ENCODE measurements at places on chromosomes 12 and 14.
A peak's percentile ranks its signal among the peaks of the same experiment; 100 is the strongest.

DNA sequence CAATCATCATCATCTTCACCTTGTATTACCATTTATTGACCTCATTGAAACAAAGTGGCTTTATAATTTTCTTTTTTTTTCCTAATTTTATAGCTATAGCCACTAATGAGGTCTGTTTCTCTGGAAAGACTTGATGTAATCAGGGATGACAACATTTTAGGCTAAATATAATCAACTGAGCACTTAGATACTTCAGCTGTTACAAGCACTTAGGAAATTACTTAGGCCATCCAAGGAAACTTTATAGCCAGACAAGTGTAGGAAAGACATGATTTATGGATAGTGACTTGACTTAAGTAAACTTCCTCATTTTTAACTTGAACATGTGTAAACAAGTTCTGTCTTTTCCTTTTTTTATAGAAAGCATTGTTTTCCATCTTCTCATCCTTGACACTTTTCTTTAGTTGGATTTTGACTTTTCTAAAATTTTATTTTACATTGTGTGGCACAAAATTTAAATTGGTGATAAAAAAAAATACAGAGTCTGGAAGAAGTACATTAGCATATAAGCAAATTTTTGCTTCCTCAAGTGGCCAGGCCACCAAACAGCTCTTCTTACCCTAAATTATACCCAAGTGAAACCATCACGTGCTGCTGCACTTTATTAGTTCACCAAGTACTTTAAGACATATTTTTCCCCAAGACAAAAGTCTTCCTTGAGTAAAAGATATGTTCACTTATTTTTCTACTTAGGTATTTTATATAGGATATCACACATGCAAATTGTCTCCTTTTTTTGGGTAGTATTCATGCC is 15.1 kb downstream of the CPNE8 start:
- no peak for DNase-seq

GRCh38 chr14:56094076-56094475 is 24.1 kb upstream of the PELI2 start:
- DNase-seq = no peak

DNA sequence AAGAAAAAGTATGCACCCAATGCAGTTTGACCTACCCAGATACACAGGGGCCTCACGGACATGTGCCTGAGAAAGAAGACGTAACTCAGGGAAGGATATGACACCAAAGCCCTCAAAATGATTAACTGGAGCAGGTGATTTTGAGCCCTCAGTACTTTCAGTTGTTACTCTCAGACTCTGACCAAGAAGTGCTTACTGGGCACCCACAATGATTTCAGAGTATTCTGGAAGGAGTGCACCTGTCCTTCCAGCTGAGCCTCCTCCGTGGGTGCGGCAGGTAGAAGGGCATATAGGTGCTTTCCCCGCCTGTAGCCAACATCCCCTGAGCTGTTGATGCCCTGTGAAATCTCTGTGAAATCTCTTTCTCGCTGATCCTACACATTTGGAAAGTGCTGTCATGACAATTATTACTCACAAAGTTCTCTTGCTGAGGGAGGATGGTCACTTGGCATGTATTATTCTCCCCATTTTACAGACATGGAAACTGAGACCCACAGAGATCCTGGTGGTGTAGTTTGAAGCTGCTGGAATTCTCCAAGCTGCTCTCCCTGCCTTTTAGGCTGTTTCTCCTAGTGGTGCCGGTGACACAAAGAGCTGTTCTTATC is 154.3 kb upstream of the CCND2 start:
- no peak for DNase-seq

GRCh38 chr12:69351462-69352236 is 3.5 kb downstream of the LYZ start:
- DNase-seq = no peak

GRCh38 chr14:61591862-61592261 is 103.5 kb upstream of the HIF1A start:
- no peak for DNase-seq

DNA sequence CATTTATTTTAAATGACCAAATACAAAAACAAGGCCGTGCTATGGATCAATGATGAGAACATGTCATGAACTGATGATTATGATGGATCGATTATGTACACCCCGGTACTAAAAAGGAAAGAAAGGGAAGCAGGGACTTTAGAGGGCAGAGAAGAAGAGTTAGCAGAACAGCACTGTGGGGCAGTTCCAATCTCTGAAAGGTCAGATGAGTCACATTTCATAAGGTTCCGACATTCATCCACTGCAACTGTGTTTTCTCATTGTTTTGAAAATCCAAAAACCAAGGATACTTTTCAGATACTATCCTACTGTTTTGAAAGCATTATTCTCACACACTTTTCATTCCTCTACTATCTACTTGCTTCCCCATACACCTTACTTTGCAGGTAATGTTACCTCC is 169.3 kb downstream of the STXBP6 start:
- no peak for DNase-seq

GRCh38 chr12:112937741-112938719 is at the start of gene OAS3:
Gene OAS3 (plus strand): TSS chr12:112938474. CDS start chr12:112938531, 57 bp downstream.
- peak; percentile 4 for DNase-seq

DNA sequence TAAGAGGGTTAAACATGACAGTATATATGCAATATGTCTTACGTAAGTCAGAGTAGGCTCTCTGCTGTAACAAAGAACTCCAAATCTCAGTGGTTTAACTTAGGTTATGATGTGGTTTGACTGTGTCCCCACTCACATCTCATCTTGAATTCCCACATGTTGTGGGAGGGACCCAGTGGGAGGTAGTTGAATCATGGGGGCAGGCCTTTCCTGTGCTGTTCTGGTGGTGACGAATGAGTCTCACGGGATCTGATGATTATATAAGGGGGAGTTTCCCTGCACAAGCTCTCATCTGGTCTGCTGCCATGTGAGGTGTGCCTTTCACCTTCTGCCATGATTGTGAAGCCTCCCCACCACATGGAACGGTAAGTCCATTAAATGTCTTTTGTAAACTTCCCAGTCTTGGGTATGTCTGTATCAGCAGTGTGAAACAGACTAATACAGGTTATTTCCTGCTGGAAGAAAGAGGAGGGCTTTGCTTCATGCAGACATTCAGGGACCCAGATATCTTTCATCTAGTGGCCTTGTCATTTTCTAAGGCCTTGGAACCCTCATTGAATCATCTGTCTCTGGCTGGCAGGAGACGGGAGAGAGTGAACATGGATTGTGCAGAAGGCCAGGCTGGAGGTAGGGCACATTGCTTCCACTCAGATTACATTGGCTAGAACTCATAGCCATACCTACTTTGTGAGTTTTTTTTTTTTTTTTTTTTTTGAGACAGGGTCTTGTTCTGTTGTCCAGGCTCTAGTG is 96.1 kb downstream of the CRADD start:
- no peak for DNase-seq

- DNase-seq = no peak
Observed at GRCh38 chr12:109558374-109559199, 14.7 kb downstream of the MMAB start.

DNA sequence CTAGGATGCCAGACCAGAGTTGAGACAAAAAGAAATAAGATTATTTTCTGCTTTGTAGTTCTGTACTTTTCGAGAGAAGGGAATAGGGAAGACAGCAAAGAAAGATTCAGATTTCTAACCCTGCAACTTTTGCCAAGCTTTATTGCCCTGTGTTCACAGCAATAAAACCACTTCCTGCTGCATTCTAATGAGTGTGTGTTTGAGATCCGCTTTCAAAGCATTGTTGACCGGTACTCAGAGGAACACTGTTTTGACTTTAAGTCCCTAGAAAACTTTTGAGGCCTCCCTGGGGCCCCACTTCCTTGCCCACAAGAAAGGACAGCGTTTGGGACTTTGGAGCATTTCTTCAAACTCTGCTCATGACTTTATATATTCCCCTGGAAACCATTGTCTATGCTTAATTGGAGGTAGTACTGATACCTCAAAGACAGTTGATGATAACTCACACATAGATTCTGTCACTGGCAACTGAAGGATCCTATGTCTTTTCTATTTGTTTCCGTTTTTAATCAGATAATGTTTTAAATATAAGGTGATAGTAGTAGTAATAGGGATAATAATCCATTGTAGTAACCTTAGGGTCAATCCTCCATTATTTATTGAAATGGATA is 1.3 kb downstream of the RNASE6 start:
- no peak for DNase-seq

GRCh38 chr12:65876898-65877721 is 52.8 kb downstream of the HMGA2 start:
- DNase-seq = no peak

DNA sequence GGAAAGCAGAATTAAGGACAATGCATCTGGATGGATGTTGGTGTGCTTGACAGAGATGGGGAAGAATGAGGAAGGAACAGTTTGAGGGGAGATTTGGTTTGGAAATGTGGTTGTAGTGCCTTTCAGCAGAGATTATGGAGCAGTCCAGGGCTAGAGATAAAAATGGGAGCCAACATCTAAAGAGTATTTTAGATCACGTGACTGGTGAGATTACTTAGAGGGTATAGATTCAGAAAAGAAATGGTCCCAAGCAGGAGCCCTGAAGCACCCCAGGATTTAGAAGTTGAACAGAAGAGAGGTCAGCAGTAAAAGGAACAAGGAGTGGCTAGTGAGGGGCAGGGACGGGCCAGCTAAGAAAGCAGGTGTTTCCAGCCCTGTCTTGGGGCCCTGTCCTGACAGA is 29.6 kb downstream of the ZNF664 start:
- no peak for DNase-seq

GRCh38 chr12:7433276-7433822 is 10.6 kb downstream of the CD163L1 start:
- peak; percentile 29 for DNase-seq

DNA sequence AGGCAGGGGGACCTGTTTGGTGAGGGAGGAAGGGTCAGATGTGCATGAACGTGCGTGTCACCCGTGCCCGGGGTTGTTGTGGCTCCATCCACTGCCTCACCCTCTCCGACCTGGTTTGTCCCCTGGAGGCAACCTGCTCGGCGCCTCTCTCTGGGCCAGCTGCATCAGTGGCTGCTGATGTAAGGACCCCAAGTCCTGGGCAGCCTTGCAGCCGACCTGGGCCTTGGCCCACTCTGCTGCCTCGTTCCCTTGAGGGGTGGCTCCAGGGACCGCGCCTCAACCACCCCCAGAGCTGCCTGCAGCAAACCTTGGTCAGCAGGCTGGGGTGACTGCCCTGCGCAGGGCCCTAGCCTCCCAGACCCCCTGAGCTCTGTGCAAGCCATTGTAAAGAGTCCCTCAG is 351.7 kb downstream of the TMEM121 start:
- no peak for DNase-seq

DNA sequence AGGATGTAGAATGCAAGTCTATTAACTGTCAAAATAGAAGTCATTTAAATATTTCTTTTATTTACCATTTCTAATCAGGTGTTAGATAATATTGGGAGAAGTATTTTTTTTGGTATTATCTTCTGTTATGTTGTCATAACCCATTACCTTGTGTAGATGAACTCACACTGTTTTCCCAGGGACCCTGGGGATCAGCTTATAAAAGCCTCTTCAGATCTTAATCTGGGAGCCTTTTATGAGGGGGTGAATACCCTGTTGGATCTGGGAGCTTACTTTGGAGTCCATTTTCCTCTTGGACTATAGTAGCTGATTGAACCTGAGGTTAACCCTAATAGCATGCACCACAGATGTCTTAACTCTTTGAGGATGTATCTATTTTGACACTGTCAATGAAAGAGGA is 176.3 kb upstream of the ATP2B1 start:
- DNase-seq = no peak

DNA sequence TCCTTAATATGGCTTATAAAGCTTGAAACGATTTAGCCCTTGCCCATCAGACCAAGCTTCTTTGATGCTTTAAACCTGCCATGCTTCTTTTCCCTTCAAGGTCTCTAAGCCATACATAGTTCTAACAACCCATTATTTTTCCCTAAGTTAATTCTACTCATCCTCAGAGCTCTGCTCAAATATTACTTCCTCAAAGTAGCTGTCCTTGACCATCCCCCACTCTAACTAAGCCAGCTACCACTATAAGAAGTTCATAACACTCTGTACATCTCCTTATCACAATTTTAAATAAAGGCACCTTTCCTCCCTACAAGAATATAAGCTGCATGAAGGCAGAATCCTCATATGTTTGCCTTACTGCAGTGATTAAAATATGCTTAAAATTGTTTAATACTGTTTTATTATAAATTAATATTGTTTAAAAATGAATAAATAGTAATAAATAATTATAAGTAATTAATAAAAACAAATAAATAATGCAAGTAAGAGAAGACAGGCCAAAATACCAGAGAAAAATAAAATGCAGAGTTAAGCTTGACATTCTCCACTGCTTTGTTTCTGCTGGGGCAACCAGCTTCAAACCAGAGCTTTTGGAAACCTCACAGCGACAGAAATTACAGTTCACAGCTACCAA is 76.8 kb downstream of the NUMB start:
- DNase-seq = no peak

DNA sequence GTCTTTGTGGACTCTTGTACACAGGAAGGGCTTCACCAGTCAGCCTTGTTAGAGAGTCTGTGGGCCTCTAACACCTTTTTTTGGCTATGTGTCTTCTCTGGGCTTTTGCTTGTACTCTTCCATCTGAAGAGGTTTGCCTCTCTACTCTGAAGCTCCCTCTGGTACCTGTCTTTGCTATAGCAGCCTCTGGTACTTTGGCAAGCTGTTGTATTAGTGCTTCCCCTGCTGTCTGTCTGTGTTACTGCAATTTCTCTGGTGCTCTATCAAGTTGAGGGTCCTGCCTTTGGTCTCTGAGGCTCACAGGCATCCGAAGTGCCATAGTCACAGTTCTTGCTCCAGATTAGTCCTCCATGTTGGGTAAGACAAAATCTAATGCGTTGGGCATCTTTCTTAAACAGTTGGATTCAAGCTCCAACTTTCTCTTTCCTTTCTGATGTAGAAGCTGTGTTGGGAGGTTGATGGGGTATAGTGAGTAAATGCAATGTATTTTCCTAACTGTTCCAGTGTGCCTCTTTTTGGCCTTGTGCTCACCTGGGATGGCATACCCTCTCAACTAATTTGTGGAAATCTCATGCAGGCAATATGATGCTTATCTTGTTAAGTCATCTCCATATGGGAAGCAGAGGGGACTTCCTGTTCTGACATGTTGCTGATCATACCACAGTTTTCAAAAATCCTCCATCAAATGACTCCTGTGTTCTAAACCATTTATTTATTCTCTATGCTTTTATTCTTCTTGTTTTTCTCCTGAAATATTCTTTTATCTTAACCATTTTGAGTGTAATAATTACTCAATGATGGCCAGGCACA is 88.8 kb downstream of the ATF7IP start:
- DNase-seq = no peak

DNA sequence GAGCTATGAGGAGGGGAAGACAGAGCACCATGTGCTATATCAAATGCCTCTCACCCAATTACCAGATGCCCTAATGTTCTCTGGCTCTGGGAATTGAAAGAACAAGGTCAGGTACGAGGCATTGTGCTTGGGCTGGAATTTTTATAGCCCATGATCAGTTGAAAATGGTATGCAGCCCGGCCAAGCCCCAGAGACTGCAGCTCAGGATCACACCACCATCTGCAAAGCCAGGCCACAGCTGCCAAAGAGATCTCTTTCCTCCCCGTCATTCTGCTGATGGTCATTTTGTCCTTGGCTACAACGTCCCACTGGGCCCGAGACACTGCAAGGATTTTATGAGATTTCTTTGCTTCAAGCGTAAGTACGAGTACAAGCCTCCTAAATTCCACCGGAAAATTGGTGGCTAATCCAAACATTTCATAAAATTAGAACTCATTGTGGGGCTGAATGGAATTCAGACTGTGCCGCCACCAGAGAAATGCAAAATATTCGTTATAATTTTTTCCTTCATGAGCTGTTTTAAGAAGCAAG is 15.1 kb downstream of the NUAK1 start:
- DNase-seq = no peak

- no peak for DNase-seq
Observed at GRCh38 chr12:57993834-57994233, 52.5 kb downstream of the ATP23 start.

GRCh38 chr14:58751788-58752187 is 114.0 kb downstream of the DACT1 start:
- DNase-seq = no peak

Measured in fibroblast of skin of left biceps (primary cell).